WERI-Rb-1 (cell line): ENCODE measurements at places on chromosomes 4 and X.

DNA sequence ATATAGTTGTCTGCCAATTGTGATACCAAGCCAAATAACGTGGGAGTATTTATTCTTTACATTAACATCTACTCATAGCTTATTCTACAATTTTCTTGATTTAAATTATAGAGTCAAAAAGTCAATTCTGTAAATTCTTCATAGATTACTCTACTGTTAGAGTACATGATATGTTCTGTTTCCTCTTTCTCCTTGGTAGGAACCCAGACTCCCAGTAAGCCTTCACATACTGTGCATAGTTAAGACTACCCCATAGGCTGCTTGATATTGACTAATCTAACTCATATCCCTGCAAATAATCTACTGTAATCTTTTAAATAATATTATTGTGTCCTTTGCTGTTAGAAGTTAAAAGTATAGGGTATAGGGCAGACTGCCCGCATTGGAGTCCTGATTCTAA is 35.4 kb downstream of the BANK1 start:
- no peak for DNase-seq

DNA sequence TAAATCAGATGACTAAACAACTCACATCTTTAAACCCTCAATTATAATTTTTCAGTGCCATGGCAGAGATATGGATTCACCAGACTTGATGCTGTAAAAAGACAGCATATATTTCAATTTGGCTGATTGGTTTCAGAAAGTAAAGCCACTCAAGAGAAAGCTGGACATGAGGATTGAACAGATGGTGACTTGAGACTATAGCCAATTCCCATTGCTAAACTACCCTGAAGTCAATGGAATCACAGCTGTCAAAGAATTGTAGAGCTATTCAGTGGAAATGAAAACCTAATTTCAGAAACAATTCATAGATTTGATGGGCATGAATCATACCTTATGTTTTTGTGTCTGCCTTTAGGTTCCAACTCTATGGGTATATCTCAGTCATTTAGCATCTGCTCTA is 510.6 kb upstream of the BOD1L1 start:
- no peak for DNase-seq

DNA sequence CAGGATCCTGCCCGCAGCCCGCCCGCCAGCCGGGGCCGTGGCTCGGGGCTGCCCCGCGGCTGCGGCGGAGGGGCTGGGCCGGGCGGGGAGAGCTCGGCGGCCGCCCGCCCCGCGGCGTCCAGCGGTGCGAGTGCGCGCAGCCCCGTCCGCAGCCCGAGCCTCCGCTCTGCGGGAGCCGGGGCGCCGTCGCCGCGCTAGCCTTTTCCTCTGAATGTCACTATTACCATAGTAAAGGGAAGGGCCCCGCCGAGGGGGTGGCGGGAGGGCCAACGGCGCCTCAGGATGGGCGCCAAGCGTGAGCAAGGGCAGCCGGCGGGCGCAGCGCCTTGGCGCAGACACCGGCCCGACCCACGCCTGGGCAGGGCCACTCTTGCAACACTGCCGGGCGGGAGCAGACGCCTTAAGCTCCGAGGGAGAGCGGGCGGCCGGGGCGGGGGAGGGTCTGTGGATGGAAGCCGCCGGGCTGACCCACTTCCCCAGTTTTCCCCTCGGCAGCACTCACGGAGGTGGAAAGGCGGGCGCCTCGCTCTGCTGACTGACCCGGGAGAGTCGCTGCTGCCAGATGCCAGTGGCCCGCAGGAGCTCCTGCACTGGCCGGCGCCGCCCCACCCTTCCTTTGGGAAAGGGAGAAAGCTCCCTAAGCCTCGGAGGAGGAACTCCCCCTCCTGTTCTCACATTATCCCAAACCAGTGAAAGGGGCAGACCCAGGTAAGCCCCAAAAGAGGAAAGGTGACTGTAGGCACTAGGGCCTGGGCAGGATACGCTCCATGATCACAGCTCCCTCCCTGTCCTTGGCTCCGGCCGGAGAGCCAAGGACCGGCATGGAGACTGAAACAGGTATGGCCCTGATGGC is 329.4 kb downstream of the HNRNPD start:
- DNase-seq: peak; percentile 85

DNA sequence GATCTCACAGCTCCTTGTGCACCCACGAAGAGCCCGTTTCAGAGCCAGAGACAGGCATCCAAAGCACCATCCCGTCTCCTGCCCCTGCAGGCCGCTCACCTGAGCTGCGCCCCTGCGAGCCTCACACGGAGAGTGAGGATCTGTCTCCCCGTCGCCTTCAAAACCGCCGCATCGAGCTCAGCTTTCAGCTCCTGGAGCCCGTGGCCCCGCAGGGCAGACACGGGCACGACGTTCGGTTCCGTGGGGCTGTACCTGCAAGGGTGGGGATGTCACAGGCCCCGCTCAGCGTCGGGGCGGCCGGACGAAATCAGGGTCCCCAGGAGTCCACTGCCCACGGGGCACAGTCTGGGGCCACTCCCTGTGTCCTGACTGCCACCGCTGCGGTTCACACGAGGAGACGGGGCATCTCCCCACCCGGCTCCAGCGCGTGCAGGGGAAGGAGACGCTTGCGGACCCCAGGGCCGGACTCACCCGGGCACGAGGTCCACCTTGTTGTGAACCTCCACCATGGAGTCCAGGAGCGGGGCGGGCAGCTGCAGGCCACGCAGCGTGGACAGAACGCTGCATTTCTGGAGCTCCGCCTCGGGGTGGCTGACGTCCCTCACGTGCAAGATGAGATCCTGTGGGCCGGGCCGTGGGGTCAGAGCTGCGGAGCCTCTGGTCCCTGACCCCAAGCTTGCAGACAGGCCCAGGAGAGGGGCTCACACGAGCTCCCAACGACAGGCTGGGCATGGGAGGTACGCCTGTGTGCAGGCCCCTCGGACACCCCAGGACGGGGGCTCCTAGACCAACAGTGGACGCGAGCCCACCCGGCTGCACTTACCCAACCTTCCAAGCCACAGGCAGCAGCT is 11.1 kb downstream of the GTPBP6 start:
- no peak for DNase-seq

DNA sequence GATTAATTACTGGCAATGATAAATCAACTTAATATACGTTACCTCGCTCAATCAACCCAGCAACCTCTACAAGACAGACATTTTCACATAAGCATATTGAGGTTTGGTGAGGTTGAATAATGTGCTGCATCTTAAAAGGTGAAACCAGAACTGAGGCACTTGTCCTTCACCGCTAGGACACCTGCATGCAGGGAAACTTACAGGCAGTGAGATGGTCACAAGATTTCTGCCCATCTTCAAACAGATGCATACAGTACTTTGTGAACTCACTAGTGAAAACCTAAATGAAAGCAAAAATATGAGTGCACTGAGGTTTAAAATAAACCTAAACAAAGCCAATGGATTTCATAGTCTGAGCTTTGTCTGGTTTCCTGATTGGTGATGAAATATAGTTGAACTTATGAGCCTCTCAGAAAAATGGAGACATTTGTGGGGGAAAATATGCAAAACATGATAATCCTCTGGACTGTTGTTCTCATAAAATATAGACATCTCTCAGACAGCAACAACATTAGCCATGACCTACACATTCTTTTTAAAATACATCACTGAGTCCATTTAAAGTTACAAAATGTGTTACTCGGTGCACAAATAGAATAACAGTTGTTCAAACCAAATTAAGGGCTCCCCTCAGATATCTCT is 20.9 kb upstream of the PRSS12 start:
- DNase-seq: no peak

DNA sequence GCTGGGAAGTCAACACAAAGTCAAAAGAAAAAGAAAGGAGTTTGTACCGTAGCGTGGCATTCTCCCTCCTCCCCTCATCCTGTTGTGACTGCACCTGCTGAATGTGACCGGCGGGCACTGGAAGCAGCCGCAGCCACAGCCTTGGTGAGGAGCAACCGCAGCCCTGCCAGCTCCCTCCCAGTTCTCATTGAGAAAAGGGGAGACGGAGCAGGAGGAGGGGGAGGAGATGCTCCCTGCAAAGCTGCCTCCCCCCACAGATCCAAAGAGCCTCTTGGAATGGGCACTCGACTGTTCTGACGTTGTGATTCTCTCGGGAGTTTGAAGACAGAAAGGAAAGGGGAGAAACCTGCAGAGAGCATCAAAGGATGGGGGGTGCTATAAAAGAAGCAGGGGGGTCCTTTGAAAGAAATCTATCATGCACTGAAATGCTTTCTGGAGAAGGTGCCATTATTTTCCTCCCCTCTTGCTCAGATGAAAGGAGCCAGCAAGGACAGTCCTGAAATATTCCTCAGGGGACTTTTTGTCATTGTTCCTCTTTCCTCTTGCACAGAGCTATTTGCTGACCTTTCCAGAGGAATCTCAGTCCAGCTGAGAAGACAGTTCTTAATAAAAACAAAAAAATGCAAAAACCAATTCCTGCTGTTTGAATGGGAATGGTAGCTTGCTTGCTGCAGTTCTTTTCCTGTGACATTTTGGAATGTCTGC is 429.7 kb downstream of the MAPK10 start:
- no peak for DNase-seq

DNA sequence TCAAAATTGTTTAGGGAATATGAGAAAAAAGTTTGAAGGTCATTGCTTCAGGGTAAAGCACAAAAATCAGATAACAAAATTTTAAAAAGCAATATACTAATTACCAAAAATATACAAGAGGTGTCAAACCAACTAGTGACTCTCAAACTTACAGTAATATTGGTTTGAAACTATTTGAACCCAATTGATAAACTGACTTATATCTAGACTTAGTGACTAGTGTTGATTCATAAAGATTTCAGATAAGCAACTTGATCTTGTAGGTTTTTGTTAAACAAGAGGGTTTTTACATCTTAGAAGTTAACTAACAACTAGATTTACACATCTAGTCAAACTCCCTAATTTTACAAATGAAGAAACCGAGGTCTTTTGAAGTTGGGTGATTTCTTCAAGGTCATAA is 7.7 kb downstream of the TAB3 start:
- no peak for DNase-seq

- DNase-seq: no peak
Measured at GRCh38 chr4:84753321-84753972, 170.5 kb downstream of the CDS1 start.

DNA sequence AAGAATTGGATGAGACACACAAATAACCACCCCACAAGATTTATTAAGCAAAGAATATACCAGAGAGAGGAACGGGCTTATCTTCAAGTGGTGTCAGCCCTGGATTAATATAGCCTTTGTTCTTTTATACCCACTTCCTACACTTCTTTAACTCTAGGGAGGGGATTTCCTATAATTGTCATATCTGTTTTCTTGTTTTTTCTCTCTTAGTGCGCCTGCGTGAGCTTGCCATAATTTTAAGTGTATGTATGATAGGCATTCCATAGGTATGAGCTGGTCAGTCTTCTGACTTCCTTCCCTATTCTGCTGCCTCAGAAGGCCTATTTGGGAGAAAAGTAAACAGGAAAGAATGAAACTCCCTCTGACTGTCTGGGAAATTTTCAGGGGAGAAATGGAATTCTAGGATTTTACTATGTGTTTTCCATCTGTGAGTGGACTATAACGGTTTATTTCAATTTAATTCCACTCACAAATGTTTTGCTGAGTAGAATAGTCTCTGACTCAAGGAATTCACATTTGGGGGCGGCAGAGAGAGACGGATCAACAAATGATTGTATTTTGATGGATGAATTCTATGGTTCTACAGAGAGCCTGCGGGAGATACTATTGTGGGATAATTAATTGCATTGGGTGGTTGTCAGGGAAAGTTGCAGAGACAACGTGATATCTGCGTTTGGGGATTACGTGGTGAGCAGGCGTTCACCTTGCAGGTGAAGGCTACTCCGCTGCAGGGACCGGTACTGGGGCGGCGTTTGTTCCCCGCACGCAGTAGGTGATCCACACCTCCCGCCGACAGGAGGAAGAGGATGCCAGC is 626 bp upstream of the CEP135 start:
- no peak for DNase-seq

- DNase-seq: no peak
Measured at GRCh38 chr4:155724731-155725130, 34.1 kb upstream of the GUCY1B1 start.

DNA sequence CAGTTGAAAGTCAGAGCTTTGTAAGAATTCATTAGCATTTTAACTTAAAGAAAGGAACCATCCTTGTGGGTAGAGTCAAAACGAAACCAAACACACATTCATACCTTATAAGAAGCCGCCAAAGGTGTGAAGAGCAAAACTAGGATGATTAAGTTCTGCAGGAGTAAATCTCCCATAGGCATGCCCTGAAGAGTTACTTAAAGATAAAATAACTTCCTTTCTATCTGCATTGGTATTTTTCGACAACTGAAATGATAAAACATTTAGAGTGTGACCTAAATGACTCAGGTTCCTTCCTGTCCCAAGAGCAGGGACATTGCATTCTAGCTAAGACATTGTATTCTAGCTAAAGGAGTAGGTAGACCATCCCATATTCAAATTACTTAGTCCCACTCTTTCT is 75.3 kb downstream of the BCOR start:
- DNase-seq: no peak
